CD4-positive, alpha-beta T cell treated with Interleukin-21 for 1 hour (primary cell): ENCODE measurements at places on chromosomes 7 and 10.

DNA sequence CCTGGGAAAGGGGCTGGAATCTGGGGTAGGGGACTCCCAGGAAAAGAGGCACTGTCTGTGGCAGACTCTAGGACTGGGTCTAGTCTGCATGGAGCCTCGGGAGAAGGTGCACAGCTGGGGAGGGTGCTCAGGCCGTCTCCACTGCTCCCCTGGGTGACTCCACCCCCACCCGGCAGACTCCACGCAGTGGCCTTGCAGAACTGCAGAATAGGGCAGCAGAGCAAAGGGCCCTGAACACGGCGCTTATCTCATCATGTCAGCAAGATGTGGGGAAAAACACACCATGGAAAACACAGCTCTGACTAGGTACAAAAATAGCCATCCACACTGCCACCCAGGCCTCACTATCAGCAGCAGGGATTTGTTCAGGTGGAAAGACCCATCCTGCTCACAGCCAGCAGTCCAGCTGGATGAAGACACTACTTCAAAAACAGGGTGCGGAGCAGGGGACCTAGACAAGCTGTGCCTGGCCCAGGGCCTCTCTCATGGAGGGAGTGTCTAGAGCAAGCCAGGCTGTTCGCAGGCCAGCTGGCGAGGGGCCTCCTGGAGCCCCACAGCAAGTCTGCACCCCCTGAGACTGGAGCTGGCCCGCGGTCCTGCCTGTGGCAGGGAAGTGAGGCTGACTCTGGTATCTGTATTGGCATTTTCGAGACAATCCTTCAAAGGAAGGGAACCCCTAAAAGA, 11.7 kb downstream of the MAT1A start:
- DNase-seq: no peak

DNA sequence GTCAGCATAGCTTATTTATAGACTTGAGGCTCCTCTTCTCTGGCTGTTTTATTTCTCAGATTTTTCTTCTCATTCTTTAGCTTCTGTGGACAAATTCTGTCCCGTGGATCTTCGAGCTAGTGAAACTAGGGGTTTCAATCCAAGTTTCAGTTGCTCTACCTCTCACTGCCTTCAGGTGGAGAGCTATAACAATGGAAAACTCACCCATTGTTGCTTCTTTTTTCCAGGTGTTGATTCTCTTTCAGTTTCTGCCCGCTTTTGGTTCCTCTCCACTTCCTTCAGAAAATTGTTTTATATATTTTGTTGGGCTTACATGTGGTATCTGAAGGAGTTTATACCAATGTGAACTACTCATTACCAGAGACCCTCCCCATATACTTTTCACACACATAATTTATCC, 266.1 kb downstream of the TCF7L2 start:
- no peak for DNase-seq

- DNase-seq: peak; percentile 64
Observed at GRCh38 chr7:23277359-23277989, 21.7 kb upstream of the MALSU1 start.

GRCh38 chr7:51644216-51644615, 327.6 kb upstream of the COBL start:
- no peak for DNase-seq

DNA sequence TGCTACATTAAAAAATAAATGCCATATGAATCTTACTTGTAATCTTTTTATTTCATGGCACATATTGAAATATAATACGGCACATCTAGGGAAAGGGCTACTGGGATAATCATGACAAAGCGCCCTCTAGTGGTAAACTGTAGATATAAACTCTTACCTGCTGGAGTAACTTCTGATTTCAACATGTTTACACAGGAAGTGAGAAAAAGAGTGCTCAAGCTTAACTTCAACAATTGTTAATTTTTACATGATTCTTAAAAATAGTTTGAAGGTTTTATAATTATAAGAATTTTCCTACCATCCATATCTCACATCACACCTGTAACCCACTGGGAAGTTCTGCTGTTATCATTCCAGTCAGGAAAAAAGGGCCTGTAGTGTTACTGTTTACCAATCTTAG, 2.0 kb upstream of the HEPACAM2 start:
- peak; percentile 81 for DNase-seq

GRCh38 chr7:92691578-92691977, 101.4 kb upstream of the FAM133B start:
- peak; percentile 69 for DNase-seq

GRCh38 chr10:38016354-38016753, 5.9 kb downstream of the ZNF33A start:
- no peak for DNase-seq

GRCh38 chr10:116740971-116741370, 1.4 kb downstream of the HSPA12A start:
- no peak for DNase-seq

DNA sequence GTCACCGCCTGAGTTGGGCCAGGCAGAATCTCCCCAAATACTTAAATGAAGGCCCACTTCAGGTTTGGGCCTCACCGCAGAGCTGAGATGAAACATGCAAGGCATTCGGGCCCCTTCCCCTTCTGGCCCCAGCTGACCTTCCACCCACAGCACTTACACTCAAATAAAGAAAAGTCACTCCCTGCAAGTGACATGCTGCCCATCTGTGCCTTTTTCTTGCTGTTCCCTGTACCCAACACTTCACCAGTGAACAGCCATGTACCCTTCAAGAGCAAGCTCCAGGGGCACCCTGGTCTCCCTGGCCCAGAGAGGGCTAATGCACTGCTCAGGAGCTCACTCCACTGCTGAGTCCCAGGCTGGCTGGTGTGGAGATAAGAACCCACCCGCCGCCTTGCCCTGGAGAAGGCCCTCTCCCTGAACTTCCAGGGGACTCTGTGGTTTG, 40.7 kb downstream of the ZCCHC24 start:
- no peak for DNase-seq

DNA sequence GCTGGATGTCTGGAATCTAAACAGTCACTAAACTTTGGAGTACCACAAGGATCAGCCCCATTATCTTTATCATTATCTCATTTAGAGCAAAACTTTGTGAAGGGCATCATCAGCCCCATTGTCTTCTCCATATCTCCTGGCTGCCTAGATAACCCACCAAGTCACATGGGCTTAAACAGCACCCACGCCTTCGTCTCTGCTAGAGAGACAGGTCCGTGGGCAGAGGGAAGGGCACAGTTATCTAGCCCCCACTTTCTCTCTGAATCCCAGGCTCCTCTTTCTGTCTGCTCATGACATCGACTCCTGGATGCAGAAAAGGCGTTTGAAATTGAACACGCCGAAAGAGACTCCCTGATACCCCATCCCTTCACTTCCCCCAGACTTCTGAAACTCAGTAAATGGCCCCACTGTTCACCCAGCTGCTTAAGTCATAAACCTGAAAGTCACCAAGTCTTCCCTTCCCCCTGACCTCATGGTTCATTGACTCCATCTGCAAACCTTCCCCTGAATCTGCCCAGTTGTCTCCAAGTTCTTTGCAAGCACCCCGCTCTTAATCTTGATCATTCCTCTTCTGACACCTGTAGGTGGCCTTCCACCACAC, 20.9 kb upstream of the PARD3 start:
- DNase-seq: no peak

- no peak for DNase-seq
Observed at GRCh38 chr10:93746844-93747284, 10.9 kb upstream of the LGI1 start.
